ENCODE measurements at places on chromosomes 1 and 21.
A peak's percentile ranks its signal among the peaks of the same experiment; 100 is the strongest.

- DNase-seq, result no peak
Measured at GRCh38 chr1:214833178-214833756, 230.3 kb downstream of the CENPF start.

- DNase-seq, result peak; percentile 80
Measured at GRCh38 chr1:174998569-174999215, 1.1 kb upstream of the CACYBP start.

- peak; percentile 86 for DNase-seq
Measured at GRCh38 chr1:109134423-109134822, 20.5 kb downstream of the ELAPOR1 start.

- DNase-seq, result no peak
Measured at GRCh38 chr1:229022595-229023333, 248.1 kb upstream of the RAB4A start.

DNA sequence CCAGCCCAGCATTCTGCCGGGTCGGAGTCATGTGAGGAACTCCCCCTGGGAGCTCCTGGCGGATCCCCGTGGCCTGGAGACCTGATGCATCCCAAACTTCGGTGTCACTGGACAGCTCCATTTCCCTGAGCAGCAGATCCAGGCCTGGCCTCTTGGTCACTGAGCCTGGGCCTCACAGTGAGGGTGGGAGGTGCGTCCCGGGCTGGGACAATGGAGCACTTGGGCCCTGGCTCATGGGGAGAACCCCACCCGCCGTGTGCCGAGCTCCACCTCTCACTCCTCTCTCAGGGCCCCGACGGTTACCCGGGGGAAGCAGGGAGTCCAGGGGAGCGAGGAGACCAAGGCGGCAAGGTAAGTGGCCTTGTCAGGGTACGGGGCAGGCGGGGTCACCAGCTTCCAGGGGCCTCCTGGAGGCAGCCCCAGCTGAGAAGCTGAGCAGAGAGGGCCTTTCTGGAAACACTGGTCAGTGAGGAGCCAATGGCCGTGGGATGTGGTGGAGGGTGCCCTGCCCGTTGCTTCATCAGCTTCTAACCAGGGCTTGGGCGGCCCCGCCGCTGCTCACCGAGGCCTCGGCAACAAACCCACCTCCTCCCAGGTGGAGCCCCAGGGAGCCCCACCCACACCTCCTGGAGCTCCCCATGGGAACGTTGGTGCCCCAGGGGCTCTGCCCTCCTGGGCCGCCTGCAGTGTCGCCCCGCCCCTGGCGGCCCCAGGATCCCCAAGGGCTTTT is 19.8 kb downstream of the COL6A2 start:
- no peak for DNase-seq

DNA sequence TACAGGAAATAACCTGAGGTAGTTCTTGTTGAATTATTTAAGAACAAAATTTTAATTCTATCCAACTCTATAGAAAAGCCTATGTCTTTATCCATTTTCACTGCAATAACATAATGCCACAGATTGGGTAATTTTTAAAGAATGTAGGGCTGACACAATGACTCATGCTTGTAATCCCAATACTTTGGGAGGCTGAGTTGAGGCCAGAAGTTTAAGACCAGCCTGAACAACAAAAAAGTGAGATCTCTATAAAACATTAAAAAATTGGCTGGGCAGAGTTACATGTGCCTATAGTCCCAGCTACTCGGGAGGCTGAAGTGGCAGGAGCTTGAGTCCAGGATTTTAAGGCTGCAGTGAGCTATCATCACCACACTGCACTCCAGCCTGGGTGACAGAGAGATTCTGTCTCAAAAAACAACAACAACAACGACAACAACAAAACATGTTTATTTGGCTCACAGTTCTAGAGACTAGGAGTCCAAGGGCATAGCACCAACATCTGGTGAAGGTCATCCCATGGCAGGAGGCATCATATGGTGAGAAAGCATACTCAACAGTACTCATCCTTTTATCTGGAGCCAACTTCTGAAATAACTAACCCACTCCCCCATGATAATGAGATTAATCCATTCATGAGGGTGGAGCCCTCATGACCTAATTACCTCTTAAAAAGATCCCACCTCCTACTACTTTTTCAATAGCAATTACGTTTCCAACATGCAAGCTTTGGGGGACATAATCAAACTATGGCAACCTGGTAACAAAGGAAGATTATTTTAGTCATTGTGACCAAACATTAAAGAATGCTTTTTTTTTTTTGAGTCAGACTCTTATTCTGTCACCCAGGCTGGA is 59.6 kb downstream of the ABL2 start:
- DNase-seq, result peak; percentile 6

- DNase-seq, result no peak
Measured at GRCh38 chr1:175749075-175749474, 5.7 kb upstream of the TNR start.

GRCh38 chr1:169814265-169814664 is 19.6 kb upstream of the METTL18 start:
- DNase-seq, result no peak

DNA sequence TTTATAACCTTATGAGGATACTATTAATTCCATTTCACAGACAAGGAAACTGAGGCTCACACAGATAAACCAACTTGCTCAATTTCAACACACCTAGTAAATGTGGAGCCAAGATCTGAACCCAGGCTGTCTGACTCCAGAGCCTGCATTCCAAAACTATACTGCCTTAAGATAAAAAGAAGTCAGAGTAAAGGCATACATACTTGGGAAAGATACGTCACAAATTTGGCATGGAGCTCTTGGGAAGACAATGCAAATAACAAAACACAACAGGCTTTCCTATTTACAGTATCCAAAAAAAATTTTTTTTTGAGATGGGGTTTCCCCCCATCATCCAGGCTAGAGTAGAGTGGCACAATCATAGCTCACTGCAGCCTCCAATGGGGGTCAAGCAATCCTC is 5.9 kb downstream of the AKT3 start:
- DNase-seq, result no peak

DNA sequence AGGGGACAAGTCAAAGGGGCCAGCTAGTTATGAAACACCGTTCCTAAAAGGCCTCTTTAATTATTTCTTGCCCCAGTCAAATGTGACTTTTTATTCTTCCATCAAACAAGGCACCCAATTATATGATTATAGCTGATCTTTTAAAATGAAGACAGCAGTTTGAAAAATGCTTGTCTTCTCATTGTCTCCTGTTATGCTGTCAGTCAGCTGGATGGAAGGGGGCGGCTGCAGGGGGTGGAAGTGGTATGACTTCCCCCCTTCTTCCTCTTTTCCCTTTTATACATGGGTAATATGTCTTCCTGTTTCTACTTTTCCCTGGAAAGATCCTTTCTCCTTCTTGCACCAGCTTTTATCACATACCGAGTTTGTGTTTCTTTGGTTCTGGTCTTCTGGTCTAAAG is 25.8 kb upstream of the KCNA10 start:
- DNase-seq, result no peak

DNA sequence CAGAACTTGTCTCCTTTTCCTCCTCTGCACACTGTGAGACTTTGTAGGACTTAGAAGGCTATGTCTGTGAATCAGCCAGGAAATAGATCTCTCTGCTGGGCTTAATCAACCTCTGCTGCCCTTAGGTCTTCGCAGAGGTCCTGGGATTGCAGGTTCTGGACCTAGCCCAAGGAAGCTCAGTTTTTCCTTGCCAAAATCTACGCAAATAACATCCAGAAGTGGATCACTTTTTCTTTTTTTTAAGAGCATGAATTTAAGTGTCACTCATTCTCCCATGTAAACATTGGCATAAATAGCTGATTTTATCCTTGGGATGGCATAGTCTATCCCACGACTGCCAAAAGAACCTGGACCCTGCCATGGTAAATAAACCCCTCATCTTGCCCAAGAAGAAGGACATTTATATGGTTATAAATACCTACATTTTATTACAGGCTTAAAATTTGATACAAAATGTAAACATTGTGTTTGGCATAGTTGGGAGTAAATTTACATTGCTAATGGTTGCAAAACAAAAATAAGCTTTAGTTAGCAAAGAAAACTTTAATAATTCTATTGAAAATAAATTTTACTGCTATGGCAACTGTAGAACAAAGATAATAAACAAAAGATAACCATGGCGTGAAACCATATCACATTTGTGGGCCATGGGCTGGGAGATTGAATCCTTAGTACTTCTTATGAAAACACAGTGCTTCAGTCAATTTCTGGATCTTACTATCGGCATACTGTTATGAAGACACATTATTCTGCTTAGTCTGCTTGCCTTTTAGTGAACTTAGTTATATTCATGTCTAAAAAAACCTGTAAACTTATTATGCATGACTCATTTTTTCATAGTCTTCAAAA is 24.5 kb upstream of the DISC1 start:
- DNase-seq, result no peak

DNA sequence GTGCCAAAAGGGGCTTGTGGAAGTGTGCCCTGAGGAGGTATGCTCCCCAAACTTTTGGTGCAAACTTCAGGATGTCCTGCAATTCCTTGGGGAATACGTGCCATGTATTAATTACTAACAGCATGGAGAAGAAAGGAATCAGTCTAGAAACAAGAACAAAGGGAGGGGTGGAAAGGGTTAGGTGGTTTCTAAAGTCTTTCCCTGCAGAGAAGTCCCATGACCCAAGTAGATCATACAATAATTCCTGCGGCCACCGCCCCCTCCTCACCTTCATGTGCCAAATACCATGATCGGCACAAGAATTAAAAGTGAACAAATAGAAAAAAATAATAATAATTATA is 258.2 kb downstream of the PLPP3 start:
- no peak for DNase-seq

- DNase-seq, result peak; percentile 81
Measured at GRCh38 chr1:61851849-61852669, 109.8 kb downstream of the PATJ start.

- DNase-seq, result no peak
Measured at GRCh38 chr1:50973875-50974617, 4.0 kb downstream of the CDKN2C start.

DNA sequence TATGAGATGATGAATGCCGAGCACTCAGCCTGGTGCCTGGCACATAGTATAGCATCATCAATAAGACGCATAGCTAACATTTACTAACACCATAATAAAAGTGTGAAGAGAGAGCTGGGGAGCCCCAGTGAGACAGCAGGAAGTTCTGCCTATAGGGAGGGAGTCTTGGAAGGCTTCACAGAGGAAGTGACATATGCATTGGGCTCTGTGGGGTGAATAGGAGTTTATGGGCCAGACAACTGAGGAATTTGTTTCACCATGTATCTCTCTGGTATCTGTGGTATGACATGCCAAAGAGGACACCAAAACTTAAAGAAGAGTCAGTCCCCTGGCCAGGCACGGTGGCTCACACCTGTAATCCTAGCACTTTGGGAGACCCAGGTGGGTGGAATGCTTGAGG is 118.3 kb upstream of the TMEM51 start:
- DNase-seq, result no peak

- peak; percentile 11 for DNase-seq
Measured at GRCh38 chr1:168287237-168287664, 6.6 kb downstream of the TBX19 start.

GRCh38 chr1:8025671-8026144 is 401 bp downstream of the ERRFI1 start:
- peak; percentile 43 for DNase-seq

DNA sequence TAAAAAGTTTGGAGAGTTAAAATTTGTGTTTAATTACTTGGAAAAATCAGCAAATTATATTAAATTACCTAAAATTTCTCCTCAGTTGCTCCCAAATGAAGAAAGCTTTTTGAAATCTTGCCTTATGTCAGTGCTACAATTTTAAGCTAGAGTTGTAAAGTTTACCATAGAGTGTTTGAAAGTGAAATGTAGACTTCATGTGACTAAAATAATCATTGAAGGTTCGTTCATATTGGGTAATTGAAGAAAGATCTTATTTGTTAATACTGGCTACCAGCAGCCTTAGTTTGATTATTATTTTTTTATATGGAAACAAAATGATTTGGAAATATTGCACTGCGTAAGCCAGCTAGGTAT is 4.4 kb downstream of the DYRK1A start:
- DNase-seq, result no peak

- no peak for DNase-seq
Measured at GRCh38 chr1:207923121-207923520, 12.2 kb upstream of the CD34 start.

DNA sequence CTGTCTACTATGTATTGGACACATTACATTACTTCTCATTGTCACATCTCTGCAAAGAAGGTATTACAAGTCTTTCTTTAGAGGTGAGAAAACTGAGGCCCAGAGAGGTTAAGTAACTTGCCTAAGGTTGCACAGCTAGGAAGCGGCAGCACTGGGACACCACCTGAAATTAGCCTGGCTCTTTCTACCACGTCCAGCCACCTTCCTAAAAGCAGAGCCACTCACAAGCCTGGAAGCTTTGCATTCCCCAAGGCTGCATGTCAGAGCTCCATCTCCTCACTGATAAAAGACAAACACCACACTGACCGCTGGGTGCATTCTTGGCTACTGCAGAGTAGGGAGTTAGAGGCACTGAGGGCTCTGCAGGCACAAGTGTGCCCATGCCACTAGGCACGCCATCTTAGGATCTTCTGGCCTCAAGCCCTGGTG is 2.4 kb downstream of the CD247 start:
- no peak for DNase-seq

GRCh38 chr1:179921981-179922872 is 32.4 kb upstream of the CEP350 start:
- no peak for DNase-seq

GRCh38 chr1:185803241-185803640 is 69.0 kb downstream of the HMCN1 start:
- DNase-seq, result no peak

- DNase-seq, result peak; percentile 42
Measured at GRCh38 chr1:10716840-10717239, 79.6 kb downstream of the CASZ1 start.

DNA sequence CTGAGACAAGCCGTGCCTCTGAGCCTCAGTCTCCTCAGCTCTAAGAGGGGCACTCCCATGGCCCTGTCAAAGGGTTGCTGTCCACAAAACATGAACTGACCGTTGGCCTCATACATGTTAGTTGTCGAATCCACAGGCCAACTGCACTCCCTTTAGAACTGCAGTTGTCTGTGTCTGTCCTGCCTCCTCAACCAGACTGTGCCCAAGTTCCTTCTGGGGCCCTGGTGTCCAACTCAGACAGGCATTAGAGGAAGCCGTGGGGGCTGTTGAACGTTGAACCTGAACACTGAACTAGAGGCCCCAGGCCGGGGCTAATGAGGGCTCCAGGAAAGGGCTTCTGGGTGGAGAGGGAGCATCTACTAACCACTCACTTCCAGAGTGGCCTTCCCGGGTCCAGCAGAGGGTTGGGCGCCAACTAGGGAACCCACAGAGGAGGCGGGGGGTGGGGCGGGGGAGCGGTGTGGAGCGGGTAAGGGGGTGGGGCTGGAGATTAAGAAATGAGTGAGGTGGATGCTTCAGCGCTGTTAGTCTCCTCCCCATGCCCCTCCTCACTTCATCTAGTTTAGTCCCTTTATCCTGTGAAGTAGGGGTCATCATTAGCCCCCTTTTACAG is at the start of gene RAB42:
Gene RAB42 (plus strand): TSS at position 558 of the 613 bp plus-strand sequence. CDS start 247 bp downstream, outside the sequence.
- no peak for DNase-seq

DNA sequence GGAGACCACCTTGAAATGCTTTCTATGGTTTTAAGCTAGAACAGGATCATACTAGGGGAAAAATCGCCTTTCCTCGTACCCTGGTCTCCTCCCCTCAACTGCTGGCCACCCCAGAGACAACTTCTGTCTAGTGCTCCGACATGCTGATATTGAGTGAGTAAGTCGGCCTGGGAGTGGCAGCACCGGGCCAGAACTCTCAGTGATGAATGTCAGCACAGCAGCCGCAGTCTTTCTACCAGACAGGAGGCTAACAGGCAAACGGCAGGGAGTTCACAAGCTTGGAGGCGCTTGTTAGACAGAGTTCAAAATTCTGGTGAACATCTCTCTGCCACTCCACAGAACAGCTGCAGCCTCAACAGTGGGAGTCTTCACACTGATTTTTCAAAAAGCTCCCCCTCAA is 716.9 kb downstream of the ADGRL2 start:
- DNase-seq, result no peak

- DNase-seq, result no peak
Measured at GRCh38 chr1:54439550-54440223, 33.5 kb upstream of the SSBP3 start.
